ENCODE measurements at places on chromosomes 2 and 18.

GRCh38 chr2:48343571-48344440, 186.1 kb upstream of the STON1 start:
- no peak for DNase-seq

- DNase-seq: no peak
These were observed 2.8 kb downstream of the C1D start for GRCh38 chr2:68059784-68060525.

GRCh38 chr2:27832396-27832795, 57.8 kb downstream of the RBKS start:
- no peak for DNase-seq

GRCh38 chr2:203819434-203820133, 48.0 kb upstream of the CTLA4 start:
- DNase-seq: no peak

GRCh38 chr2:137357634-137358033, 592.3 kb downstream of the THSD7B start:
- DNase-seq: no peak

- no peak for DNase-seq
These were observed 2.8 kb upstream of the PSMD1 start for GRCh38 chr2:231053846-231054245.

- DNase-seq: no peak
These were observed 11.7 kb downstream of the PSTPIP2 start for GRCh38 chr18:46060359-46060841.

DNA sequence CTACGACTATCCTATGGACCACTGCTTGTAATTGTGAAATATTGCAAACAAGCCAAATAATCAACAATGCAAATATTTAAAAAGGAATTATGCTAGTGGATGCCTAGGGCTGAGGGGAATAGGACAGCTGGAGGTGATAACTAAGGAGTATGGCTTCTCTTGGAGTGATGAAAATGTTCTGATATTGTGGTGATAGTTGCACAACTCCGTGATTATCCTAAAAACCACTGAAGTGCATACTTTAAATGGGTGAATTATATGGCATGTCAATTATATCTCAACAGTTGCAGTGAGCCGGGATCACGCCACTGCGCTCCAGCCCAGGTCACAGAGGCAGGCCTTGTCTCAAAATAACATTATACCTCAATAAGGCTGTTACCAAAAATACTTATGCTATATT, 125.1 kb upstream of the SH3BP4 start:
- no peak for DNase-seq

- no peak for DNase-seq
These were observed 247.6 kb downstream of the SLC4A3 start for GRCh38 chr2:219875036-219875435.

GRCh38 chr18:34866739-34867138, 156.6 kb downstream of the DTNA start:
- no peak for DNase-seq

- no peak for DNase-seq
These were observed 771.8 kb upstream of the FANCL start for GRCh38 chr2:59012971-59013370.

DNA sequence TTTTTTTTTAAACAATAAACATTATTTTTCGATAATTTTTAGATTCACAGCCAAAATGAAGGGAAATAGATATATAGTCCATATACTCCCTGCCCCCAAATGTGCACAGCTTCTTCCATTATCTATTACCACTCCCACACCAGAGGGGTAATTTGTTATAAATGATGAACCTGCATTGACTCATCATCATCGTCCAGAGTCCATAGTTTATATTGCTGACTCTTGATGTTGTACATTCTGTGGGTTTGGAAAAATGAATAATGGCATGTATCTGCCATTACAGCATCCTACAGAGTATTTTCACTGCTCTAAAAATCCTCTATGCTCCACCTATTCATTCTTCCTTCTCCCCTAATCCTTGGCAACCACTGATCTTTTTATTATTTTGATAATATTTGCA, 121.5 kb downstream of the LTBP1 start:
- DNase-seq: no peak

DNA sequence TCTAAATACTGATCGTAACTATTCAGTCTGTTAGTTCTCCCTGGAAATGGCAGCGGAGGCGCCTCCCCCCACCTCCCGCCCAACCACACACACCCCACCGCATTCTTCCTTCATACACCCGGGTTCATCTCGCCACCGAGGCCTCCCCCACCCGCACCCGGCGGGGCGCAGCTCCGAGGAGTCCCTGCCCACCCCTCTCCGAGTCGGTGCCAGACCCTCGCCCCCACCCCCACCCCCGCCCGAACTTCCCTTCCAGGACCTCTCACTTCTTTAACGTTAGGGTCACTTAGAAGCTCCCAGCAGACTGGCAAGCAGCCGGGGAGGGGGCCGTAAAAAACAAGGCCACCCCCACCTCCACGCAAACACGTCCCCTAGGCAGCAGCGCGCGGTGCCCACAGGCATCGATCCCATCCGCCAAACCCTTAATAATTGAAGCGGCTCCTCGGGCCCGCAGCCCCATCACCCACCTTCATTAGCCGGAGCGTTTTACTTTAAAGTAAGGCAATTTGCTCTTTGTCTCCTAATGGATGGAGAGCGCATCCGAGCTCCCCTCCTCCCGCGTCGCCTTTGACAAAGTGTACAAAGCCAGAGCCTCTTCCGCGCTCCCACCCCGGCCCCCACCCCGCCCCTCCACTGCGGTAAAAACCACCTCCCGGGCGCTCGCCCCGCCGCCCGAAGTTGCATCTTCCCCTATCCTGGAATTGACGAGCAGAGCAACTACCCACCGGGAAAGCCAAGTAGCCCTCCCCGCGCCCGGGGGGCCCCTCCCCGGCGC, 624 bp downstream of the ZNF516 start:
- DNase-seq: no peak

DNA sequence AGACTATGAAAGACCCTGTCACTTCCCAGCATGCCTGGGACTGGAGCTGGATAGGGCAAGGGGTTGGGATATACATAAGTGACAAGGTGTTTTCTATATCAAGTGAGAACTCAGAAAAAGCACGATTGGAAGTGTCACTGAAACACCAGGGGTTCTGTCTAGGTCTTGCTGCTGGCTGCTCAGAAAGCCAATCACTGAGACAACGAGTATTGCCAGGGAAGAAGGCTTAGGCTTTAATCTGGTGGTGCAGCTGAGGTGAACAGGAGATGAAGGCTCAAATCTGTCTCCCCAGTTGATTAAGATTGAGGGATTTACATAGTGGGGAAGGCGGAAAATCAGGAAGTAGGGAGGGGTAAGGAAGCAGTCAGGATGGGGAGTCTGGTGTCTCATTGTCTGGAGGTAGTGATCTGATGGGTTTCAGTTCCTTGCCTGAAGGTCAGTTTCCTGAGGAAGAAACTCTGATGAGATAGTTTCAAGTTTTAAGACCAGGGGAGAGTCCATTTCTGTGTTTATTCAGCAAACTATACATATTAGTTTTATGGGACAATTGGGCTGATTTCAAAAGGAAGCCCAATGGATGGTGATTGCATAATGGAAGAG, 3.5 kb upstream of the C2orf74 start:
- DNase-seq: no peak

GRCh38 chr18:78607784-78608183, 371.8 kb upstream of the SALL3 start:
- DNase-seq: no peak

DNA sequence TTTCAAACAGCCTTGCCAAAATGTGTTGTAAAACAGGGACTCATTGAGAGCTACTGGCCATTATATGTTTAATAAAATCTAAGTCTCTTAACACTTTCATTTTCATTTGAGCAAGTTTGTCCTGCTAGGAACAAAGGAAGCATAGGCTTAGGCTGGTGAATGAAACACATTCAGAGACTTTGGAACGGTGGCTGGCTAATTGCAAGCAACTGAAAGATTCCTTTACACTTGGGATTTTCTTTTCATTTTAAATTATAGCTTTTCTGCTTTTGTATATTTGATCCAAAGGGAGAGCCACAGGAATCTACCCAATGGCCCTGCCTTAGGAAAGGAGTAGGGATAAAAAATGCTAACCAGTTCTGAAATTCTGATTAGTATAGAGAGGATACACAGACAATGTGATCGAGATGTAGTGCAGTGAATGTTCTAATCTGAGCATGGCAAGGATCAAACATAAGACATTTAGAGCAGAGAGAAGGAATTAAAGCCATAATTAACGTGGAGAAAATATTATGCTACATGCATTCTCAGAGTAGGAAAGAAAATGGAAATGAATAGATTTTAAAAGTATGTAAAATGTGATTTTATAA, 911.4 kb upstream of the SLC39A10 start:
- no peak for DNase-seq

GRCh38 chr18:24006712-24007313, 7.7 kb upstream of the TTC39C start:
- DNase-seq: no peak

DNA sequence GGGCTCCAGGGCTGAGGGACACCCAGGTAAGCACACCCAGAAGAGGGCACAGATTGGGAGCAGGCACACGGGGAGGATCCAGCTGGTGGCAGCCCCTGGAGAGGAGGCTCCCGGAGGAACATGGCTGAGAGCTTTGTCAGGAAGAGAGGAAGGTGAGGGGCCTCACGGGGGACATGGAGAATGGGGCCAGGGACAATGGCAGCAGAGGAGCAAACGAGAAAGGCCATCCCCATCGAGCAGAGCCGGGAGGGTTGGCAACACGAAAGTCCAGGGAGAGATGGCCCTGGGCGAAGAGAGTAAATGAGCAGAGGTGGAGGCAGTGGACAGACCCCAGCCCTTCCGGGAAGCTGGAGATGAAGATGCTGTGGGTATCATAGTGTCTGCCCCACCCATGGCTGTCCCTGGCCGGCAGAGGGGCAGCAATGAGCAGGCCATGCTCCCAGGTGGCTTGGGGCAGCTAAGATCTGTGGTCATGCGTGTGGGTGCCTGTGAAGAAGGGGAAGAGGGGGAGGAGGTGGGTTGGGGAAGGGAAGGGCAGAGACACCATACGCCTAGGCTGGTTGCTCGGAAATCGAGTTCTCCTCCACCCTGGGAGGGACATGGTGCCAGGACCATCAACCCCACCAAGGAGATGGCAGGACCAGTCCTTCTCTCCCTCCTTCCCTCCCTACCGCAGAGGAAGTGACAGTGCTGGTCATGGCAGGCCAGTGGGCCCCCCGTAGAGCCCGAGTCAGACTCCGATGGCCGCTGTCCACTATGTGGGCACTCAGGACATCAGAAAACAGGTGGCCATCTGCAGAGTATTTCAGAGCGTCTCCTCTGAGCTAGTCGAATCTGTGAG, 191.7 kb downstream of the NDUFA10 start:
- no peak for DNase-seq

- DNase-seq: no peak
These were observed 45.6 kb downstream of the CEP192 start for GRCh38 chr18:13036622-13037320.

DNA sequence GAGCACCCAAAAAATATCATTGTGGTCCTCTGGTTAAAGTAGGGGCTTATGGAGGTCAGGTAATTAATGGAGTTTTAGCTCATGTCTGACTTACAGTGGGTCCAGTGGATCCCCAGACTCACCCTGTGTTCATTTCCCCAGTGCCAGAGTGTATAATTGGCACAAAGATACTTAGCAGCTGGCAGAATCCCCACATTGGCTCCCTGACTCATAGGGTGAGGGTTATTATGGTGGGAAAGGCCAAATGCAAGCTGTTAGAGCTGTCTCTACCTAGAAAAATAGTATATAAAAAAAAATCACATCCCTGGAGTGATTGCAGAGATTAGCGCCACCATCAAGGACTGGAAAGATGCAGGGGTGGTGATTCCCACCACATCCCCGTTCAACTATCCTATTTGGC, 1067.6 kb upstream of the ACVR2A start:
- DNase-seq: no peak

GRCh38 chr2:206858687-206859329, 80.5 kb upstream of the CPO start:
- DNase-seq: no peak

- no peak for DNase-seq
These were observed 159.8 kb downstream of the UXS1 start for GRCh38 chr2:106034325-106034724.

DNA sequence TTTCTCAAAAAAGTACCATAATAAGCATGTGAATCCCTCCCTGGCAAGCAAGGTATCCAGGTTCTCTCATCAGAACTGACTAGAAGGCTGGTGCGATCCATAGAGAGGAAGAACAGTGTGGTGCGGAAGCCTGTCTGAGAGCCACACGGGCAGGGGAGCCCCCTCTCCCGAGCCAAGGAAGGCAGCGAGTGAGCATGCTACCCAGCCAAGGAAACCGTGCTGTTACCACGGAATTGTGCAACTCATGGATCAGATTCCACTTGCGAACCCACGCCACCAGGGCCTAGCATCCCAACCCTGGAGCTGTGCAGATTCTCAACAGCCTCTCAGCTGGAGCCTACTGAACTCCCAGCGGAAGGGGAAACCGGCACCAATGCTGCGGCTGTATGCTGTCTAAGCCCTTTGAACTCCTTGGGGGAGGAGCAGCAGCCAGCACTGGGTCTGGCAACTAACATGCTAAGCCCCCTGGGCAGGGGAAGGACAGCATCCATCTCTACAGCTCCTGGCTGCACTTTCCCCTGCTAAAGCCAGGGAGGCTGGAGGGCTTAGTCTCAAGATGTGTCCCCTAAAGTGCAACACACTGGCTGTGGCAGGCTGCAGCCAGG, 823.1 kb downstream of the EPHA4 start:
- no peak for DNase-seq

DNA sequence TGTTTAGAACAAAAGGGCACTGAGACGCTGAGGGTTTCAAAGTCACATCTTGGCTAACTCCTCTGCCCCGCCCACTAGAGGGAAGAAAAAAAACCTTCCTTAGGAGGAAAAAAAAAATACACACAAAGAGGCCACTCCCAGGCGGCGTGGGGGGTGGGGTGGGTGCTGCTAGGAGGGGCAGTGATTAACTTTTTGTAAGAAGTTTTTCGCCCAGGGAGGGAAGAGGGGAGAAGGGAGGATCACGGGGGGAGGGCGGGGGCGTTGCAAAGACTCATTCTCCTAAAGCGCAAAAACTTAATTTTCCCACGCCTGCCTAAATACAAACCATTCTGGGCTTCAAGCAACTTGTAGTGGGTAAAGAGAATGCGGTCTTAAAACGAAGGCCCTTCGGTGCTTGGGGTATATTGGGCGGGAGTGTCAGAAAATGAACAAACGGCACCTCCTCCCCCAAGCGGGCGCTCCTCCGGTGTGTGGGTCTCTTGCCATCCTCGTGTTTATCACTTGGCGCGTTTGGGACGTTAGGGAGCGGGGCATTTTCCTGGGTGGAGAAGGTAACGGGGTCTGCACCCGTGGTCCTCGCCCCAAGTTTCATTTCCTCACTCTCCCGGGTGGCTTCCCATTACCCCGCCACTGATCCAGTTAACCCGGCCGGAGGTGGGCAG, 1.7 kb downstream of the CXCR4 start:
- no peak for DNase-seq

- no peak for DNase-seq
These were observed 28.1 kb upstream of the RASGRP3 start for GRCh38 chr2:33448220-33448899.

Measured in NT2/D1 (cell line).